Stimulated activated CD4-positive, alpha-beta T cell treated with anti-CD3 and anti-CD28 coated beads, Interleukin-2, amount 100 ng/mL, for 24 hours (primary cell): ENCODE measurements at places on chromosomes 5 and 9.

DNA sequence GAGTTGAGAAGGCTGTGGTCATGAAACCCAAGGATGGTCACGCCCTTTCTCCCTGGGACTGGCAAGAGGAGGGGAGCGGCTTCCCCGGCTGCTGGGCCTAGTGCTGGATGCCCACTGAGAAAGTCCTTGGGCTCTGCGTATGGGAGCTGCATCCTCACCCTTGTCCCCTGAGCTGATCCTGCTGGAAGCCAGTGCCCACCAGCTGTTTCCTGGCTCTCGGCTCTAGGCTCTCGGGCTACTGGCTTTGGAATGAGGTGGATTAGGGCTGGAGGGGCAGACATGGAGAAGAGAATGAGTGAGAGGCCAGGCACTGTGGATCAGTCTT lies 149.3 kb upstream of the PPP1R26 start:
- DNase-seq: no peak

- DNase-seq: no peak
Observed at GRCh38 chr5:38473008-38473407, 83.4 kb downstream of the LIFR start.

GRCh38 chr9:129339539-129340157 lies 161.6 kb upstream of the IER5L start:
- DNase-seq: no peak

DNA sequence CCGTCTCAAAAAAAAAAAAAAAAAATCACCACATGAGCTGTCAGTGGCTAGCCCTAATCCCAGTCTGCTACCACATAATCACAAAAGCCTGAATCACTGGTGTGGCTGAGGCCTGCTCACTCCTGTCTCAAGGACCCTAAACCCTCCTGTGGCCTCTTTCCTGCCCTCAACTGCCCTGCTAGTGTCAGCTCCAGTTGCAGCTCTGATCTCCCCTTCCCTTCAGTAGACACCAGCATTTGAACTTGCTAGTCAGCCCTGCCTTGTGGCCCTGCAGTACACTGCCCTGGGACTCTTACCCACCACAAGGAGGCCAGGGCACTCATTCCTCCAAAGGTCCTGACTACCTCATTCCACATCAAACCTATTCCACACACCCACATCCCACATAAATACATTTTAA lies 9.5 kb upstream of the P4HA2 start:
- DNase-seq: no peak

DNA sequence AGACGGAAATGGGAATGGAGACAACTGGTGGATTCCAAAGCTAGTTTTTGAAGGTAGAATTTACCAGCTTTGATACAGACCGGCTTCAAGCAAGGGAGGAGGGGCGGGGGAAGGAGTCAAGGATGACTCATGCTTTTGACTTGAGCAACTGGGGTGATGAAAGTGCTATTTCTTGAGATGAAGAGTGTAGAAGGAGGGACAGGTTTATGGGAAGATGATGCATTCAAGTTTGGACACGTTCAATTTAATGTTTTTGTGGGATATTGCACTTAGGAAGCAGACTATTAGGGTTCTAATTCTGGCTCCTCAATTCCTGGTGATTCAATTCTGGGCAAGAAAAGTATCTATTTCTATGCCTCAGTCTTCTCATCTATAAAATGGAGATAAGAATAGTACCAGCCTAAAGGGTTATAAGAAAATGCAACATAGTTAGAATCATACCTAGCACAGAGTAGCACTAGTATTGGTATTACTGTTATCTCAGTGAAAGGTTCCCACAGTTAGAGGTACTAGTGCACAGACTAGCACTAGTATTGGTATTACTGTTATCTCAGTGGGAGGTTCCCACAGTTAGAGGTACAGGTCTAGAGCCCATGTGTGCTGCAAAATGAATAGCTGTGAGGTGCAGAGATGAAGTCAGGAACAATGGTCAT lies 4.6 kb downstream of the NIPAL4 start:
- DNase-seq: peak; percentile 69
